ENCODE measurements at places on chromosomes 6 and 20.

- no peak for DNase-seq
Observed at GRCh38 chr6:74134327-74134726, 438.3 kb downstream of the CD109 start.

GRCh38 chr6:30776390-30777154 is 32.2 kb upstream of the IER3 start:
- DNase-seq, result no peak

DNA sequence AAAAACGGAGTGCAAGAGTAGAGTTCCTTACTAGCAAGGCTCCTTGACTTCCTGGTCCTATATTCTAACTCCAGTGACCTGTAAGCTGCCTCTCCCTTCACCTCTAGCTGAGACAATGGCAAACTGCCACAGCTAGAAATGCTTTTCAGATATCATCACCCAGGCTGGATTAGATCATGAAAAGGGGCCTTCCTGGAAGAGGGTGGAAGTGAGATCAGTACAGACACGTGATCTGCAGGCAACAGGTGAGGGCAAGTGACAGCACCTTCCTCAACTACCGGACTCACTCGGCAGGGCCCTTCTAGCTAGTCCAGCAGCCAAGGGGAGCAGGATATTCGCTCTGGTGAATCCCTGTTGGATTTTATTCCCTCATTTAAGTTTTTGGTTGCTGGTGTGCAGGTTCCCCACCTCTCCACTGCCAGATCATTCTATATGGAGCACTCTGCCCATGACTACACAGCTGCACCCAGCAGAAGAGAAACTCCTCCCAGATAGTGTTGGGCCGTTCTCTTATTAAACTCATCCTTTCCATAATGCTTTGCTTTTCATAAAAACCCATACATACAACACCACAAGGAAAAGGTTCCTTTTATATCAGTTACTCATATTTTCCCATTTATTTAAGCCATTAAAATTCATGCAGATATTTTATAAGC is 26.4 kb upstream of the FAM83C start:
- peak; percentile 79 for DNase-seq

- DNase-seq, result no peak
Observed at GRCh38 chr20:63494420-63495166, 4.3 kb downstream of the EEF1A2 start.

GRCh38 chr6:155201461-155202226 is 62.2 kb upstream of the CLDN20 start:
- DNase-seq, result peak; percentile 84

DNA sequence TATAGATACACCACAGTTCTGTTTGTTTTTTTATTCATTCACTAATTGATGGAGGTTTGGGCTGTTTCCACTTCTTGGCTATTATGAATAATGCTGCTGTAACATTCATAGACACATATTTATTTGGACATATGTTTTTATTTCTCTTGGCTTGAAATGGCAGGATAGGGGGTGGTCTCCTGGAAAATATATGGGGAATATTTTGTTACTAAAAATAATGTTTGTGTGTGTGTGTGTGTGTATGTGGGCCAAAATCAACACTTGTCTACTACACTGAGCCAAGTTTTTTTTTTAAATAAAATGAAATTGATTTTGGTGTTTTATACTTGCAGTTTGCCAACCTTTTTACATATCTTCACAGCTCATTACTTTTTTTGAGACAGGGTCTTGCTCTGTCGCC is 264.4 kb upstream of the SULF2 start:
- no peak for DNase-seq

- no peak for DNase-seq
Observed at GRCh38 chr20:1906361-1907051, 11.3 kb downstream of the SIRPA start.

DNA sequence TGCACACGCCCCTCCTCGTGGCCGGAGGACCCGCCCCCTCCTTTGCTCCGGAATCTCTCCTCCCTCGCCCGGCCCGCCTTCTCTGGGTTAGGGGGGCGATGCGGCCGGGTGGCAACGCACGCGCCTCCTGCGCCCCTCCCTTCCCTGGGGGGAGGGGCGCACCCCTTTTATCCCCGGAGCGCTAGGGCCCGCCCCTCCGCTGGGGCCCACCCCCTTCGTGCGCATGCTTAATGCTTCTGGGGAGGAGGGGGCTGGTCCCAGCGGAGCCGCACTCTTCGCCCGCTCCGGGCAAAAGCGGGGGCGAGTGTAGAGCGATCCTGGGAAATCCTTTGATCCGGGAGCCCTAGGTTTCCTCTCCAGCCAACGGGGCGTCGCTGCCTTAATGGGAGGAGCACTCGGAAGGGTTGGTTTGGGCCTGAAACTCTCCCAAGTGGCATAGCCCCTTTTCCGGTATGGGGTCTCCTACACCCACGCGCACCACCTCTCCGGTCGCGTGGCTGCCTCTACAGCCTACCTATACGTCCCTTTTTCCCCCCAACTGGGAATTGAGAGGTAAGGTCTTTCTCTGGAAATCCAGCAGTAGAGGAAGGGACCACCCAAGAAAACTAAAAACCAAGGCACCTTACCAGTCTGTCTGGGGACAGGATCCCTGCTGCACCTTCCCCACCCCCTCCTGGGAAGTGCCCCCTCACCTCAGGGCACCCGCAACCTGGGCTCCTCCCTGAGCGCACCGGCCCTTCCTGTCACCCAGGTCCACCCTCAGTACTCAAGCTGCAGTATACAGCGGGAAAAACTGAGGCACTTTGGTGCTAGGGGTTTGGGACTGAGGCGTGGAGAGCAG is 2.1 kb downstream of the SOX12 start:
- DNase-seq, result peak; percentile 75

- DNase-seq, result no peak
Observed at GRCh38 chr20:64196309-64196708, 32.1 kb downstream of the MYT1 start.

GRCh38 chr20:23646106-23646873 is 8.5 kb upstream of the CST3 start:
- no peak for DNase-seq

DNA sequence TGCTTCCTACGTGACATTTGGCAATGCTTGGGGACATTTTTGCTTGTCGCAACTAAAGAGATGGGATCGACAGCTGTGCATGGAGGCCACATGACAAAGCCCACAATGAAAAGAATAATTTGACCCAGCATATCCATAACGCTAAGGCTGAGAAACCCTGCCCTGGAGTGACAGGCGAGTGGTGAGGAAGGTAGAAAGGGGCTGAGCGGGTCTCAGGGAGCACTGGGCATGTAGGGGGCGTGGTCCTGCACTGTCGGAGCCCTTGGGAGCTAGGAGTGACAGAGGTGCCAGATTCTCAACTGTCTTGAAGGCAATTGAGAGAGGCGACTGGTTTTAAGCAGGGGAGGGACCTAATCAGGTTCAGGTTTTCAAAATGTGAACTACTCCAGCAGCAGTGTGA is 13.6 kb downstream of the GGTLC1 start:
- DNase-seq, result no peak

DNA sequence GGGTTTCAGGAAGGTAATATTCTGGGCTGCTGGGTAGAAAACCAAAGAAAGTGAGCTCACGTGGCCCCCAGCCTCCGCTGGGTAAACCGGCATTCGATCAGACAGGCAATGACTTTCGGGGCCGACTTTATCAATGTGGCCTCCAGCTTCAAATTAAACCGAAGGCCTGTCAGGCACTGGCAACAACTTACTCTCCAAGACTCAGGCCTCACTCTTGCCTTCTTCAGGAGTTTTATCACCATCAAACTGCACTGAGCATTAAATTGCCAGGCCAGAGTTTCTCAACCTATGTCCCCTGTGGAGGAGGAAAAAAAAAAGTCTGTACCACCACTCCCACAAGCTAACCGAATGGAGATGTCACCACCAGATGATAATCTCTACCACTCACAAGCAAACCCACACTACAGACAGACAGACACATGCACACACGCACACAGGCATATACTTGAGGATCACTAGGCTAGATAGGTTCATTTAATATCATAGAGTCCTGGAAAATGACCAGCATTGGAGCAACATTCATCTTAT is 1.1 kb upstream of the MBOAT1 start:
- DNase-seq, result no peak

DNA sequence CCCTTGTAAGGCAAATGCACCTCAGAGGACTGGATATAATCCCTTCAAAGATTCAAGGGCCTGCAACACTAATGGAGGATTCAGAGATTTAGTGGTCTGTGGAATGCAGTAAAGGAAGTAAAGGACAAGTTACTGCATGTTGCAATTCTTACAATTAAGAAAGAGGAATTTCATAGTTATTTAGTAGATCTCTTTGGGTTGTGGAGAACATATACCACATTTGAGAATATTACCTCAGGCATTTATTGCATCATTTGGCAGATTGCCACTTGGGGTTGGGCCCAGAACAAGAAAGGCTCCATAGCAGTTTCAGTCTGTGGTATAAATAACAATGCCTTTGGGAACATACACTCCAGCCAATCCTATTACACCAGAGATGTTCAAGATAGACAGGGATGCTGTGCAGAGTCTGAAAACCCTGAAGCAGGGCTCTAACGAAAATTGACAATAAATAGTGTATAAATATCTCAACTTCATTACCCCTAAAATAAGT is 20.9 kb upstream of the EPM2A start:
- peak; percentile 70 for DNase-seq

GRCh38 chr6:24780206-24780605 is 5.5 kb downstream of the GMNN start:
- no peak for DNase-seq

- no peak for DNase-seq
Observed at GRCh38 chr20:4873396-4873795, 127.9 kb downstream of the SLC23A2 start.

GRCh38 chr20:59645271-59645670 is 40.9 kb downstream of the PHACTR3 start:
- no peak for DNase-seq

DNA sequence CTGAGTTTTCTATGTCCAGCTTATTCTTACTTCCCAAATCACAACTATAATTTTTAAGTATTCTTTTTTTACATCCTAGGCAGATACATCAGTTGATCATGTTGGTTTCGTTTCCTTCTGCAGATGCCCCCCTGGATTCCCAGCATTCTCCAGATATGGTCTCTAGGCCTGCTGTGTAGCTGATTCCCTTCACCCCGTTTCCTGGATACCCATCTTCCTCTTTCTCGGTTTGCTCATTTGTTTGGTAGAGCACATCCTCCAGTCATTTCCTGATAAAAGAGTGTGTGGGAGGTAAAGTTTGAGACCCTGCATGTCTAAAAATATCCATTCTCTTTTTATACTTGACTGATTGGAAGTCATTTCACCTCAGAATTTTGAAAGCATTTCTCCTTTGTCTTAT is 66.4 kb downstream of the ANKS1A start:
- DNase-seq, result no peak

GRCh38 chr6:148658681-148659430 is 88.0 kb upstream of the UST start:
- DNase-seq, result no peak

- peak; percentile 58 for DNase-seq
Observed at GRCh38 chr6:149897015-149897697, 757 bp downstream of the RAET1E start.

DNA sequence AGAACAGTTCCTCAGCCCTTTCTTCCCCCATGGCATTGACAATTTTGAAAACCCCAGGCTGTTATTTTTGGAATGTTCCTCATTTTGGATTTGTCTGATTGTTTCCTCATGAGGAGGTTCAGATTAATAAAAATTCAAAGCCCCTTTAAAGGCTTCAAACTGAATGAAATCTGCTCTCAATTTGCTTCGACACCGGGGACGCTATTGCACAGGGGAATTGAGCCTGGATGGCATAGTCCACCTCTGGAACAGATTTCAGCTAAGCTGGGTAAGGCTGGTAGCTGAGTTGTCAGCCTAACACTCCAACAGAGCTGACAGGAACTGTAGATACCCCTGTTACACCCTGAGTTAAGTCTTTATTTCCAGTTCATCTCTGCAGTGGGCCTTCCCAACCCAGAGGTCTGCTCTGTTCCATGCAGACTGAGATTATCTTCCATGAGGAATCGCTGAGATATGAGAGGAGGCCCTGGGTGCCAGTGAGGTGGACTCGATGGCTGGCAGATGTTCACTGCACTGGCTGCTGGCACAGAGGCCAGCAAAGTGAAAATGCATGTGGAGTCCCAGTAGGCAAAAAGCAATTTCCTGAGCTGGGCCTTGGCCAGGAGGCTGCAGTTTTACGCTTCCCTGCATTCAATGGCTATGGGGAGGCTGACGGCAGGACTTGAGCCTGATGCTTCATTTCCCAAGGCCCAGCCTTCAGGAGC is 73.3 kb upstream of the PAX1 start:
- no peak for DNase-seq

- no peak for DNase-seq
Observed at GRCh38 chr6:13217206-13217905, 111.0 kb downstream of the TBC1D7 start.

- DNase-seq, result no peak
Observed at GRCh38 chr6:26485112-26485780, 14.9 kb upstream of the BTN1A1 start.

DNA sequence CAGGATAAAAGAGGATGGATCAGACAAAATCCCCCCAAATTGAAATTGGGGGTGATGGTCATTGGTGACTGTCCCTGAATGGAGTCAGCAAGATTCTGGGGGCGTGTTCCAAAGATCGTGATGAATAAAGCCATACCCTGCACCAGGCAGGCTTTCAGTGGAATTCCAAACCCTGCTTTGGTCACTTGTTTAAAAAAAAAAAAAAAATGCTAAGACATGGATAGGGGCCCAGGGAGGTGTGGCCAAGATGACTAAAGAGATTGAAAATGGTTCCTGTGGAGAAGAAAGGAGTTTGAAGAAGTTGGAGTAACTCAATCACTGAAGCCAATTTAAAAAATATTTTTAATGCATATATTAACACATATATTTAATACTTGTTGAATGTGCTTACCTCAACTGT is 161.4 kb upstream of the KCNG1 start:
- DNase-seq, result no peak

- no peak for DNase-seq
Observed at GRCh38 chr20:21301940-21302663, 1.0 kb upstream of the XRN2 start.

DNA sequence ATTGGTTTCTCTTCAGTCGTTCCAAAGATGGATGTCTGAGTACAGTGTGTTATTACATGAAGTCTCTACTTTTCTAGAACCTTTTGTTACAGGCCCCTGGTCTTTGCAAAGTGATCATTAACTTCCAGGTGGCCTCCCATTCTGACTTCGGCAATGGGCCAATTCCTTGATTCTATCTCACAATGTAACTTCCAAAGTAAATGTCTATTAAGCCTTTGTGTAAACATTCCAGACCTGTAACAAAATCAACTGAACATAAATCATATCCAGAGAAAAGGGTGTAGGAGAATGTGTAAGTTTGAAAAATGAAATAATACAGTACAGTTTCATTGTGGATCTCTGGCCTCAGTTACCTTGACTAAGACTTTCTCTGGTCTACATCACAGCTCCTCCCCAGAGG is 187.8 kb upstream of the JAG1 start:
- no peak for DNase-seq

GRCh38 chr6:153301602-153302001 is 170.5 kb upstream of the RGS17 start:
- DNase-seq, result no peak

DNA sequence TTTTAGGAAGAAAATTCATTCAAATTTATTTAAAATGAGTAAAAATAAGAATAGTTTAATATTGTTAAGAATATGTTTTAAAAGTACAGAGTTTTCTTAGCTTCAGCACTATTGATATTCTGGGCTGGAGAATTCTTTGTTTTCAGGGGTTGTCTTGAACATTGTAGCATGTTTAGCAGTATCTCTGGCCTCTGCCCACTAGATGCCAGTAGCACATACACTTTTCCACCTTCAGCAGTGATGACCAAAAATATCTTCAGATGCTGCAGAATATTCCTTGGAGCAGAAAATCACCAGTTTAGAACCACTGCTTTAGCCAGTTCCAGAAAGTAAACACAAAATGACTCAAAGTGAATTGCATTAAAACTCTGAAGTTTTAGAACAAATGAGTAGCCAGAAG is 19.4 kb upstream of the SDHAF4 start:
- DNase-seq, result no peak

All from HFF-Myc (cell line).